ENCODE measurements at places on chromosomes 6 and 20.
A peak's percentile ranks its signal among the peaks of the same experiment; 100 is the strongest.

GRCh38 chr20:62408055-62408454, 970 bp upstream of the CABLES2 start:
- DNase-seq, result no peak

- DNase-seq, result no peak
These were observed 16.4 kb downstream of the ROMO1 start for GRCh38 chr20:35715652-35716051.

DNA sequence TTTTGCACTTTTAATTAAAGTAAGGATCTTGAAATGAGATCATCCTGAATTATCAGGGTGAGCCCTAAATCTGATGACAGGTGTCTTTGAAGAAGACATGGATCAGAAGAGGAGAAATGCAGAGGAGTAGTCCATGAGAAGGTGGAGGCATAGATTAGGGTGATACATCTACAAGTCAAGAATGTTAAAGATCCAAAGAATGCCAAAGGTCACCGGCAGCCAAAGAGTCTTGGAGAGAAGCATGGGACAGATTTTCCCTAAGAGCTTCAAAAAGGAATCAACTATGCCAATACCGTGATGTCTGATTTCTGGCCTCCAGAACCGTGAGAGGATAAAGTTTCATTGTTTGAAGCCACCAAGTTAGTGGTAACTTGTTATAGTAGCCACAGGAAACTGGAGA, 59.0 kb upstream of the THEMIS start:
- no peak for DNase-seq

GRCh38 chr20:51767867-51768758, at the start of gene ATP9A:
Gene ATP9A (minus strand): TSS chr20:51768390. CDS start chr20:51768369, 21 bp downstream.
- DNase-seq, result no peak

- no peak for DNase-seq
These were observed 18.4 kb downstream of the NUDT3 start for GRCh38 chr6:34374069-34374468.

- DNase-seq, result no peak
These were observed 43.0 kb upstream of the CCR6 start for GRCh38 chr6:167079853-167080297.

- DNase-seq, result no peak
These were observed 58.6 kb upstream of the SLC32A1 start for GRCh38 chr20:38665506-38666285.

DNA sequence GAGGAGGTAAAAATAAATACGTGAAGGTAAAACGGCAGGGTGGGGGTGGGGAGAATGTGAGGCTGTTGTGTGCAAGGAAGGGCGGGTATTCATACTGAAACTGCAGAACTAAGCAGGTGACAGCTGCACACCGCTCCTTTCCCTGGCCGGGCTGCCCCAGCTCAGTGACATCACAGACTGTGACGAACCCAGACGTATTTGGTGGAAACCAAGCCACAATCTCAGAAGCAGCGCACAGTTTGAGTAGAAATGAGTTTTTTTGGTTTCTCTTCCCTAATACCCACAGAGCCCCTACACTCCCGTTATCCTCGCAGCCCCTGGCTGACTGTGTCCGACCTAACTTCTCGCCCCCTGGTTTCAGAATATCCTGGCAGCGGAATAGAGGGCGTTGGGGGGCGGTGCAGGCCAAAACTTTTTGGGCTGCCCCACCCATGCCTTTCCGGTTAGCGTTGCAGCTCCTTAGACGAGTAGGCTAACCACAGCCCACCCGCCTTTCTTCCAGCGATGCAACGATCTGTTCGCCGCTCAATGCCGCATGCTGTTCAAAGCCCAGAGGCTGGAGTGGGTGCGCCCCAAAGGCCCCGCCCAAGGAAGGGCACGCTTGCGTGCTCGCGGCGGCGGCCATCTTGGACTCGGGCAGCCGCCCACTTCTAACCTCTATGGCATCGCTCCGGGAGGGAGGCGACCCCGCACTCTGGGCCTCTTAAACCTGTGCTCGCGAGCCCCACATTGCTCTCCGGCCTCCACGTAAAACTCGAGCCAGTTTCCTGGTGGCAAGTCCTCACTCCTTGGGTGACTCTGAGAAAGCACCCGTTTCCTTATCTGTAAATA, 9.1 kb downstream of the BAK1 start:
- peak; percentile 11 for DNase-seq
